ENCODE measurements at places on chromosomes 2 and 18. TPM values are rescaled to one million over a fixed set of nuclear protein-coding genes. Genes with fewer than 3 reads are reported as not detected.

ASXL3 gene
- not detected for total RNA-seq

SERPINB12 gene
- not detected for total RNA-seq

FRZB gene
- not detected for total RNA-seq

CABYR gene
- total RNA-seq, result 1.2 TPM

CHRNG gene
- total RNA-seq, result not detected

SOX11 gene
- not detected for total RNA-seq

VAMP8 gene
- total RNA-seq, result 28.7 TPM

GGCX gene
- 20.7 TPM for total RNA-seq

ACOXL gene
- total RNA-seq, result not detected

AQP4 gene
- not detected for total RNA-seq

SAG gene
- 0.19 TPM for total RNA-seq

G6PC2 gene
- total RNA-seq, result not detected

BMP10 gene
- total RNA-seq, result not detected

TET3 gene
- 26.2 TPM for total RNA-seq

ZC3H6 gene
- 13.7 TPM for total RNA-seq

SERPINB7 gene
- not detected for total RNA-seq

PIK3C3 gene
- 33.5 TPM for total RNA-seq

RSAD2 gene
- 1.8 TPM for total RNA-seq

CDH19 gene
- not detected for total RNA-seq

CNTNAP5 gene
- total RNA-seq, result not detected

ANKRD62 gene
- not detected for total RNA-seq

SCN2A gene
- not detected for total RNA-seq

ARHGAP28 gene
- total RNA-seq, result not detected

ALPG gene
- not detected for total RNA-seq

NEDD4L gene
- total RNA-seq, result 10.0 TPM

SLC5A7 gene
- total RNA-seq, result not detected

BUB1 gene
- 3.1 TPM for total RNA-seq

EPC2 gene
- 98.3 TPM for total RNA-seq

IHH gene
- total RNA-seq, result not detected

KIAA2012 gene
- total RNA-seq, result not detected

IL1B gene
- total RNA-seq, result 0.81 TPM

EHD3 gene
- total RNA-seq, result 0.95 TPM

DSC2 gene
- total RNA-seq, result not detected

GALNT13 gene
- total RNA-seq, result 0.14 TPM

ASTL gene
- 16.6 TPM for total RNA-seq

PCARE gene
- total RNA-seq, result not detected

LOXHD1 gene
- 0.19 TPM for total RNA-seq

PRKAG3 gene
- not detected for total RNA-seq

NTSR2 gene
- not detected for total RNA-seq

DYNAP gene
- not detected for total RNA-seq

Data from CD8-positive, alpha-beta T cell (primary cell).